K562 (cell line): ENCODE measurements at places on chromosomes 6 and 20.

DNA sequence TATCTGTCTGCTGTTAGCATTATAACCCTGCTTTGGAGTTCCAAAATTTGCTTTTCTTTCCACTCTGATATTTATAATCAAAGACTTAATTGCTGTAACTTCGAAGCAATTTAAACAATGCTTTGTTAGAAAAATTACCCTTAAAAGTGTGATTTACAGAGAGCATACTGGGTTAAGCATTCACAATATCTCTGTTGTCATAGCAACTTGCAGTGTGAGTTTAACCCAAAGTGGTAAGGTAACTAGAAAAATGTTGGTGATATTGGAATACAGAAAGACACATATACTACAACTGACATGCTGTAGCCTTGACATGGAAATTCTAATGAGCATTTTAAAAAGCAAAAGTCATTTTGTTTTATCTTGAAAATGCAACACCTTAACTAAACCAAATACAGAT lies 70.4 kb upstream of the SMLR1 start:
- DNase-seq = no peak

GRCh38 chr6:93047033-93047432 lies 372.3 kb downstream of the EPHA7 start:
- no peak for DNase-seq

- no peak for DNase-seq
Observed at GRCh38 chr6:16274483-16274882, 36.1 kb downstream of the GMPR start.

DNA sequence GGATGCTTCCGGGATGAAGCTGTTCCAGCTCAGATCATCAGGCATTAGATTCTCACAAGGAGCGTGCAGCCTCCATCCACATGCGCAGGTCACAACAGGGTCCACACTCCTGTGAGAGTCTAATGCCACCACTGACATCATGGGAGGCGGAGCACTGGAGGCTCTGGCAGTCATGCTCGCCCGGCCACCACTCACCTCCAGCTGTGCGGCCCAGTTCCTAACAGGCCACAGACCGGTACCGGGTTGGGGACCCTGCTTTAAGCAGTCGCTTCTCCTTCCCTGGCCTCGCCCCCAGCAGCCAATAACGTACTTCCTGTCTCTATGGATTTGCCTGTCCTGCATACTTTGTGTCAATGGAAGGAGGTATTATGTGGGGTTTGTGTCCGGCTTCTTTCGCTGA lies 236.8 kb downstream of the TAF4 start:
- DNase-seq = no peak

DNA sequence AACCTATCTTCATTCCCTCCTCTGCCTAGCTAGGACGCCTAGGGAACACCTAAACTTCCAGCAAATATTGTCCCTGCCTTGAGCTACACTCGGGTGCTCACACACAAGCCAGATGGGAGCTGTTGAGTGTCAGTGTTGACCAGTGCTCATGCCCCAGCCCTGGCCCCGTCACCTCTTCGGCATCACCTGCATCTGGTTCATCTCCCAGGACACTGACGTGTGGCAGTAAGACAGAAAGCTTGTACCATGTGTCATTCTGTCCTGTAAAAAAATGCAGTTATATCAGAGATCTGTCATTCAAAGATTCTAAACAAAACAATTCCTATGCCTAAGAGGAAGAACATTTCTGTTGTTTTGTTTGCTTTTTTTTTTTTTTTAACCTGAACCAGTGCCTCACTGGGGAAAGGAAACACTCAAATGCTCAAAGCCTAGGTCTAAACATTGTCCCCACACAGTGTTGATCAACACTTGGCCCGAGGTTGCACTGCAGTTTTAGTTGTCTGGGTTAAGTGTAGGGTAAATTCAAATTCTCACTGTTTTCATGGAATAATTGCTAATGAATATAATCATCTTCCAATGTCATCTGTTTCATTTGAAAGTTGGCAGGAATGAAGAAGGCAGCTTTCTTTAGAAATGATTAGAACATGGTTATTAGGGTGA lies 102.7 kb upstream of the SASH1 start:
- DNase-seq = no peak

DNA sequence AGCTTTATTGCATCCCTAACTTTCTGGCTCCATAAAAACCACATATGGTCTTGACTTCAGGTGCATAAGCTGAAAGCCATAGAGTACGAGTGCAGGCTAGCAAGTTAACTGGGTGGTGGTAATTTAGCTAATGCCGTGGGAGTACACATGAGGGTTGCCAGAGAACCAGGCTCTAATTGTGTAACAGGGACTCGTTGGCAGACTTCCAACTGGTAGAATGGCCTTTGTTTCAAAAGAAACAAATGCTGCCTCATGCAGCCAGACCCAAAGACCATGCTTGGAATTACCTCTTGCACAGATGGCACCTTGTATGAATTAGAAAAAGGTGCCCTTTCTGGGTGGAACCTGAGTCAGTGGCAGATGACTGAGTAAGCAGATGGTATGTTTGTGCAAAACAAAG lies 73.2 kb downstream of the LY86 start:
- no peak for DNase-seq

- DNase-seq = no peak
Observed at GRCh38 chr6:39911513-39912125, 22.6 kb downstream of the MOCS1 start.

DNA sequence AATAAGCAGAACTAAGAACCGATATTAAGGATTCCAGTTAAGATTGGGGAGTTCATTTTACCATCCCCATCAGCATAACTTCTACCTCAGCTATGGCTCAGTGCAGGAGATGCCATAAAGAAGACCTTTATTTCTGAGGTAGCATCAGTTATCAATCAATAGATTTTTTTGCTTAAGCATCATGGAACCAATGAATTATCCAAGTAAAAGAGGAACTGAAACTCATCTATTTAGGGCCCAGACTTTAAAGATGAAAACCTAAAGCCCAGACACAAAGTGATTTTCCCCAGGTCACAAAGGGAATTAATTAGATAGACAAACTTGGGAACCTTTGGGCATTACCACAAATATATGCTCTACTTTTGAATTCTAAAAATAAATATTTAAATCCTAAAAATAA lies 59.2 kb upstream of the TINAG start:
- DNase-seq = no peak

DNA sequence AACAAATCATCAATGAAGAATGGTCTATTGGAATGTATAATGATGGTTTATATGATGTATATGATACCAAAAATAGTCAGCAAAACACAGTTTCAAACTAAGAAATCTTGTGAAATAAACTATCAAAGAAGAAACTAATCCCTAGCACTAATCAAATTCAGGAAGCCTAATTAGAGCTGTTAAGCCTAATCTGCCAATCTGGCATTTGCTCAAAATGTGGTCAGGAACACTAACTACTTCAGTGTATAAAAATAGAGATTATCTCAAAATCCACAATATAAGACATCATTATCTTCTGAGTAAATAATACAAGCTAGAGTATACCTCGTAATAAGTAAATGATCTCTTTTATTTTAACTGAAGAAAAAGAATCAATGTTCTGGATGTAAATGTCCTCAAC lies 12.8 kb upstream of the AKAP7 start:
- DNase-seq = no peak

DNA sequence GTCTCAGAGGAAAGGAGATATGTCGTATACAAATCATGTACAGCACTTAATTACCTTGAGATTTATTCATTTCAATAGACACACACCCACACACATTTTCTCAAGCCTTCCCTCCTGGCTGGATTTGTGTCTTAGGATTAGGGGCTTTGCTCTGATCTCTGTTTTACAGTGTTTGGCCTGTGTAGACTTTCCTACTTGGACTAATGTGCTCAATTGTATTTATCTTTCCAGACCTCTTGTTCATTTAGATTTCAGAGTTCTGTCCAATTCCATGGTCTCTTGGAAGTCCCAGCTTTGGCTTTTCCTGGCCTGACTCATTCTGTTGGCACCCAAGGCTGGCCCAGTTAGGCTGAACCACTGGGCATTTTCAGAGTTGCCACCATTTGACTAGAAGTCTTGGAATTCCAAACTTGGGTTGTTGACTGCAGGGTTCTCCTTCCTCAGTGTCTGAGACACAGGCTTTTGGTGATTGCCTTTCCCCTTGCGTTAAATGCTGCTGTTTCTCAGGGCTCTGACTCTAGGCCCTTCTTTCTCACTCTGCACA lies 8.9 kb upstream of the RFPL4B start:
- DNase-seq = no peak

- peak; percentile 74 for DNase-seq
Observed at GRCh38 chr6:32081168-32081990, 27.8 kb downstream of the TNXB start.

DNA sequence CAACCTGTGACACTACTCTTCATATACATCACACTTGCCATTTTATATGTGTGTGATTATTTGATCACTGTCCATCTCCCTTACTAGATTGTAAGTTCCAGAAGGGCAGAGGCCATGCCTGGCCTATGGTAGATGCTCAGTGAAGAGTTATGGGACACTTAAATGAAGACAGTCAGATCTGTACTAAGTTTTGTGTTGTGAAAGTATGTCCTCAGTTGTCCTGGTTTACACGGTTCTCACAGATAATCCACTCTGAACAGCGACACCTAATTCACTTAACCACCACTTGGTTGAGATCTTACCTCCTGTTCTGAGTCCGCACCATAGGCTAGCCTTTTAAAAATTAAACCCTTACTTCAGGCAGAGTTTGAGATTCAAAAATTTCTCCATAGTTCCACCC lies 434.1 kb upstream of the SOX4 start:
- DNase-seq = no peak

DNA sequence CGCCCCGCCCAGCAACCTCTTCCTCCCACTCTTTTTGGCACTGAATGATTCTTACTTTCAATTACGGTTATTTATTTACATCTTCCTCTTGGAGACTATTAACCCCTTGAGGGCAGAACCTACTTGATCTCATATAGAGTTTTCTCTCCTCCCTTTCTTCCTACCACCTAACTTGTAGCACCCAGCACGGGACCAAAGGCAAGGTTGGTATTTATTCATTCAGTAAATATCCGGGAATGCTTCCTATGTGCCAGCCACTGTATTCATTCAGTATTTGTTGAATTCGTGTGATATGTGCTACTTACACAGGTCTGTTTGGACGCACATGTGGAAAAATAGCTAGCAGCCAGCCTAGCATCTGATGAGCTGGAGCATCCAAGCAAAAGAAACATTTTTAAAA lies 1.3 kb upstream of the CNKSR3 start:
- DNase-seq = no peak

GRCh38 chr20:20548527-20549266 lies 163.7 kb downstream of the RALGAPA2 start:
- no peak for DNase-seq

- no peak for DNase-seq
Observed at GRCh38 chr6:144548536-144548935, 263.4 kb downstream of the UTRN start.

GRCh38 chr6:32118782-32119628 lies 9.0 kb downstream of the ATF6B start:
- DNase-seq = peak; percentile 89

DNA sequence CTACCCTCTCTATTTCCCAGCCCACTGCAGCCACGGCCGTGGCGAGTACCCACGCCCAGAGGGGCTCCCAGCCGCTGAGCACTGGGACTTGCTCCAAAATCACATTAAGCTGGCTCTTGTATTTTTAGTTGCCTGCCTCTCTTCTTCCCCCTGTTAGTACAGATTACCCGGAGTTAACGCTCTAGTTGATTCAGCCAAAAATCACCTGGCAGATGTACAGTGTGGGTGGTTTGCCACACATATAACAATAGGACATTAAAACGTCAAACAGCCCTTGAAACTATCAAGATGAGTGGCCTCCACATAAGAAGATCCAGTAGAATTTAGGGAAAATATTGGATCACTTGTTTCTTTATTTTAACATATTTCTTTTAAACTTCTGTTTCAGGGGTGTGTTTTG lies 268.8 kb upstream of the PRDM1 start:
- no peak for DNase-seq

- DNase-seq = no peak
Observed at GRCh38 chr20:16944745-16945144, 196.6 kb downstream of the OTOR start.

- DNase-seq = no peak
Observed at GRCh38 chr6:159038914-159039884, 5.6 kb downstream of the TAGAP start.

DNA sequence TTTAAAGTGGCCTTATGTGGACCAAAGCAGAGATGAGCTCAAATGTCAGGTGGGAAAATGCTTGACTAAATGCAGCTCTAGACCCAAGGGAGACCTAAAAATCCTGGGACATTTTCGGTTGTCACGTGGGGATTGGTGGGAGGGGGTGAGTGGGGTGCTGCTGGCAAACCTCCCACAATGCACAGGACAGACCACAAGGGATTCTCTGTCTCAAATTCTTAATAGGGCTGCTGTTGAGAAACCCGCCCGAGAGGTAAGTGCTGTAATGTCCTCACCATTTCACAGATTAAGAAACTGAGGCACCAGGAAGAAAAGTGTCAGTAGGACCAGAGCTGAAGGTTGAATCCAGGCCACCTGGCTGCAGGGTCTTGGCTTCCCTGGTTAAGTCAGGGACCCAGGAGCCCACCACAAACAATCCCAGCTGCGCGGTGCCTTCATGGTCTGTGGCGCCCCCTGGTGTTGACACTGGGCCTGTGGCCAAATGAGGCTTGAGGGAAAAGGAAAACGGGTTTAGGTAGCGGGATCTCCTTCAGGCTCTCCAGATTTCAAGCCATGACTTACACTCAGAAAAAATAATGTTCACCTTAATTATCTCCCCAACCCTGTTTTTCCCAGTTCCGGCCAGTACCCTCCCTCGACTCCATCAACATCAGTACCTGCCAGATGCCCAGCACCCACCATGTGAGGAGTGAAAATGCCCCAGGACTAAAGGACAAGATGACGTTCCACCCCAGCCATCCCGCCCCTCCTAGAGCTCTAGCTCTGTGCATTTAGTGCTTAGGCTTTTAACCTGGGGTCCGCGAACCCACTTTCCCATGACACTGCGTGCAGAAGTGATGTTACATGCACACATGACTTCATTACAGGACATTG lies 7.2 kb downstream of the HLA-G start:
- peak; percentile 44 for DNase-seq

- no peak for DNase-seq
Observed at GRCh38 chr6:83183082-83183828, 9.8 kb downstream of the PGM3 start.
